Activated CD8-positive, alpha-beta memory T cell treated with anti-CD3 and anti-CD28 coated beads, Interleukin-2, amount 50 U/mL, for 48 hours (primary cell): ENCODE measurements at places on chromosomes 7 and 10.

DNA sequence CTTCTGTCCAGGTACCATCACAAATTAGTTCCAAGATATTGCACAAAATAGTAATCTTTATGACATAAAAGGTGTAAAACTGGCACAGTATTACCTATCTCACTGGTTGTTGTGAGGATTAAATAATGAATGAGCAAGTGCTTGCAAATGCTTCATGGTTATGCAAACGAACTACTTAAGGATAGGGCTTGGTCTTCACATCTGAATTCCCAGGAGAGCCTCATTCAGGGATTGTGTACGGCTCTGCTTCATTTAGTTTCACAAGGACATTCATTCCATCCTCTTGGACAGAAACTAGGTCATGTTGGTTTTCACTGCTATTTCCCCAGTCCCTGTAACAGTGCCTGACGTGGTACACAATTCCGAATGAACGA, 12.1 kb downstream of the ABCA13 start:
- DNase-seq, result no peak

DNA sequence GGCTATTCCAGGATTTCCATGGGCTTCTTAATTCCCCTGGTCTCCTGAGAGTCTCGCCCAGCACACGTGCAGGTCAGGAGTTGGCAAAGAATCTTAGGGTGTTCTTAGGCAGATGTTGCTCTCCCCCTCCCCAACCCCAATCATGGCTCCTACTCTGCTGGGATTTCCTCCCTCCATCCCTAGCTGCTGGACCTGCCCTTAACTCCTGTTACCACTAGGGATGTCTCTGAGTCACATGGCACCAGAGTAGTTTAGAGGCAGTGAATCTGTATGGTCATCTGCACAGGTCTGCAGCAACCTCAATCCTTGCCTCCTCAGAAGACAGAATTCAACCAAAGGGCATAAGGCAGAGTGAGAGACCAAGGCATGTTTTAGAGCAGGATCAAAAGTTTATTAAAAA, 51.8 kb upstream of the CHST3 start:
- no peak for DNase-seq

- DNase-seq, result no peak
Measured at GRCh38 chr10:3397231-3397630, 224.6 kb upstream of the PITRM1 start.

DNA sequence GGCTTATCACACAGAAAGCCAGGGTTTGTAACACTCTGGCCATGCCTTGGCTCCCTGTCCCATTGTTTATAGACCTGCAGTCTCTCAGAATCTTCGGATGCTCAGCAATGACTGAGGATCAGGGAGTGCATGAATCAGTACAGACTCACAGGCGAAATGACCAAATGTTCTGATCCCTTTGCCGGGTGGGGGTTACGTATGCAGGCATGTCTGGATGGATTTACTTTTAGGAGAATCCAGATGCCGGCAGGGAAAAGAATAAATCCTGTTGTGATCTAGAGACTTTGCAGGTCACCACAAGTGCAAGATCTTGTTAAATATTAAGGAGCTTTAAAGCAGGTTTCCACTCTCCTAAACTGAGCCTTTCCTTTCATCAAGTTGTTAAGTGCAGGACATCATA, 149.5 kb downstream of the SFMBT2 start:
- DNase-seq, result no peak

- no peak for DNase-seq
Measured at GRCh38 chr10:33534416-33534815, 199.9 kb upstream of the NRP1 start.

GRCh38 chr7:2763597-2763996, 75.6 kb downstream of the AMZ1 start:
- no peak for DNase-seq

GRCh38 chr7:24692592-24692991, 64.7 kb downstream of the GSDME start:
- no peak for DNase-seq

- DNase-seq, result no peak
Measured at GRCh38 chr7:85000735-85001350, 186.0 kb downstream of the SEMA3D start.

GRCh38 chr7:149450821-149451220, 10.0 kb downstream of the ZNF777 start:
- no peak for DNase-seq

DNA sequence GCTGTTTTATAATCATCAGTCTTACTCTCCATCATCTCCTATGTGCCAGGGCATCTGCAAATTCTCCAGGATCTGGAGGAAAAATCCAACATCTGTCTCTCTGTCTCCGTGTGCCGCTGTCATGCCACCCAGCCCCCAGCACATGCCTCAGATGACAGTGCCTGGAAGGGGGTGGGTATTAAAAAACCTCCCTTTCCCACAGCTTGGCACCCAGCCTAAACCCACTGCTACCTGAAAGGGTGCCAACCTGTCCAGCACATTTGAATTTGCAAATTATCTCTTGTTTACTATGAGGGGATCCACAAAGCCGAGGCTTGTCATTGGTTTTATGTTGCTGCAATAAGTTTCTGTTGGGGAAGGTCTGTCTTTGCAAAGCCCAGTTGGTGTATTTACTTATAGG, 73.1 kb downstream of the EMX2 start:
- DNase-seq, result no peak

- peak; percentile 87 for DNase-seq
Measured at GRCh38 chr7:107579885-107580715, at the start of gene BCAP29. Gene BCAP29 (plus strand): TSS chr7:107580246. CDS start chr7:107580773, 527 bp downstream.

DNA sequence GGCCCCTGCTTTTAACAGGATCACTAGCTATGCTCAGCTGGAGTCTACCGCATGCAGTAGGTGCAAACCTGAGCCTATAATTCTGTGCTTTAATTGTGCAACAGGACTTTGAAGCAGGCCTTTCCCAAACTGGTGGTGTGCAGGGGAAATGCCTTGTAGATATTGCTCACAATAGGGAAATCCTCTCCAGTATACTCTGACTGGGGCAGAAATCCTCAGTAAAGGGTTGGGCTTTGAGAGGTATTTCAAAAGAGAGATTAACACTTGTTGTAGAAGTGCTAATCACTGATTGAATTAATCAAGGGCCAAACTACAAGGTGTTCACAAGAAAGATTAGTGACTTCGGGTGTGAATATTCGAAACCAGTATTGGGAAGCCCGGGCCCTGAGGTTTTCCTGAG, 58.5 kb upstream of the EXOC6 start:
- no peak for DNase-seq

- no peak for DNase-seq
Measured at GRCh38 chr10:129440247-129440646, 26.8 kb upstream of the MGMT start.

- DNase-seq, result no peak
Measured at GRCh38 chr10:714214-714613, 24.7 kb upstream of the DIP2C start.

DNA sequence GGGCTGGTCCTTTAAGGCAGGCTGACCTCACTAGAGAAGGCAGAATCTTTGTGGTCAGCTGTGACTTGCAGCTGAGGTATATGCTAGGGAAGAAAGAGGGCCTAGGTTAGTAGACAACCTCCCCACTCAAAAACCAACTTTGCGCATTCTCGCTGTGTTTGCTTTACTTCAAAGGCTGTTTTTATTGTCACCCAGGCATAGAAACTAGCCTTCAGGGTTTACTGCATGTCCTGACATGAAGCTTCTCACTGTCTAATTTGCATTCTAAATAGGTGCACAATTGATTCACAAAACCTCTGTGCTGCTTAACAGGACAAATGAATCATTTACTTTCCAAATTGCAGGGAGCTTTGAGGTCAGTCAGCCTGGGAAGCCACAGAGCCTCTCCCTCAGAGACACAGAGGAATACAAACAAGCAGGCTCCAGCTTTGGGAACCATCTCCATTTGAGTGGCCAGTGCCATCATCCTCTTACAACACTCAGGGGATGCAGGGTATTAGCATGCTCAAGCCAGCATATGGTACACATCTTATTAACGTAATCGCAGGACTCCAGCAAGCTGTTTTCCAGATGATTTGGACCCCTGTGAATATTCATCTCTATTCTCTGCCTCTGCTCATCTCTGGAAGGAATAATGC, 596.4 kb upstream of the GHITM start:
- no peak for DNase-seq

DNA sequence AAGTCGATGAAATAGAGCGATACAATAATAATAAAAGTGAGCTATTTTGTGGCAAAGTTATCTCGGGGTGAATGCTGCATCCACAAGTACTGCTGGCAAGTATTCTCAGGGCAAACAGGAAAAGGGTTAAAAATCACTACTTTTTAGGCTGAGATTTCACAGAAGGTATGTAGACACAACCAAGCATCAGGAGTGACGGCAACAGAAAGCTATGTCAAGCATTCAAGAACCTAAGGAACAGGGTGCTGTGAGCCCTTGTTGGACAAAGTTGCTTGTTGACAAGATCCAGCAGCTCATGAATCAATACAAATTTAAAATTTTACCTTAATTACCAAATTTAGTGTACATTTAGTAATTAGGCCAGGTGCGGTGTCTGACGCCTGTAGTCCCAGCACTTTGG, 41.2 kb upstream of the C1QL3 start:
- DNase-seq, result no peak

GRCh38 chr7:42380401-42380800, 143.4 kb upstream of the GLI3 start:
- no peak for DNase-seq

GRCh38 chr7:100942045-100942774, 7.1 kb upstream of the MUC3A start:
- DNase-seq, result no peak

DNA sequence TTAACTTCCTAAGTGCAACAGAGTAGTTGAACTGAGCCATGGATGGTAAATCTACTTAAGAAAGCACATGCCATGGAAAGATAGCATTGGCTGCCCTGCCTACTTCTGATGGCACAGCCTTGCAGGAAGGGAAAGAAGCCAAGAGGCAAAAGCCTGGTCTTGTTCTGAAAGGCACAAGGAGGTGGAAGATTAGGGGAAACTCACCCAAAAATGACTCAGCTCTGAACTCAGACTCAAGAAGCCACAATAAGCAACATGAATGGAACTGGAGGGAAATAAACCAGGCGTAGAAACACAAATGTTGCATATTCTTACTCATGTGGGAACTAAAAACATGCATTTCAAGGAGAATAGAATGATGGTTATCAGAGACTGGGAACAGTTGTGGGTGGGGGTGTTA, 20.8 kb upstream of the ALOX5 start:
- no peak for DNase-seq

DNA sequence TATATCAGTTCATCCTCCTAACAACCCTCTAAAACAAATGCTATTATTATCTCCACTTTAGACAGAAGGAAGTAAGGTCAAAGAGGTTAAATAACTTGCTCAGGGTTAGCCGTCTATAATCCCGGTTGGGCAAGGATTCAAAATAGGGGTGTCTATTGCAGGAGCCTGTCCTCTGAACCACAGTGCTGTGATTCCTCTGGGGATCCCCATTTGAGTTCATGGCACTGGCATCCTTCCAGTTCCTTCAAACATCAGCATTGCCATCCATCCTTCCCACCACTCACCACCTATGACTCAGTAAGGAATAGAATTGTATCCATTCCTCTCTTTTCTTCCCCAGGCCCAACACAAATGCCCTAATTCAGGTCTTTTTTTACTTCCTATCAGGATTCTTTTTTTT, 25.6 kb downstream of the HPS6 start:
- DNase-seq, result no peak

DNA sequence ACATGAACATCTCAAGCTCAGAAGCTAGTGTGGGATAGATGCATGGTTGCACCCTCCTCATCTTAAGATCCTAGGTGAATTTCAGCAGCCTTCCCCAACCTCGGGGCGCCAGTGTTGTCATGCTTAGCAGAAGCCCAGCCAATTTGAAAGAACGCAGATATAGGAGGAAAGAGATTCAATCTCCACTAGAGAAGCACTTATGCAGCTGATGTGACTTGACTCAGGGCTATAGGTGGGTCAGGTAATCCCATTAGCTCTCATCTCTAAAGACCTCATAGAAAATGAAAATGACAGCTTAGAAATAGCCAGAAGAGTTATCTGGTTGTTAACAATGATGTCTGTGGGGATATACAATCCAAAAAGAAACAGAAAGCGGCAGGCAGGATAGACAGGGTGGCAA, 310.5 kb downstream of the GPAM start:
- DNase-seq, result no peak
